ENCODE measurements at places on chromosomes 16 and 17. TPM values are rescaled to one million over a fixed set of nuclear protein-coding genes. Genes with fewer than 3 reads are reported as not detected.

GRCh38 chr16:1333854-1334700 lies 632 bp downstream of the BAIAP3 start:
- no peak for DNase-seq

The ZPBP2 gene
- total RNA-seq: not detected

DNA sequence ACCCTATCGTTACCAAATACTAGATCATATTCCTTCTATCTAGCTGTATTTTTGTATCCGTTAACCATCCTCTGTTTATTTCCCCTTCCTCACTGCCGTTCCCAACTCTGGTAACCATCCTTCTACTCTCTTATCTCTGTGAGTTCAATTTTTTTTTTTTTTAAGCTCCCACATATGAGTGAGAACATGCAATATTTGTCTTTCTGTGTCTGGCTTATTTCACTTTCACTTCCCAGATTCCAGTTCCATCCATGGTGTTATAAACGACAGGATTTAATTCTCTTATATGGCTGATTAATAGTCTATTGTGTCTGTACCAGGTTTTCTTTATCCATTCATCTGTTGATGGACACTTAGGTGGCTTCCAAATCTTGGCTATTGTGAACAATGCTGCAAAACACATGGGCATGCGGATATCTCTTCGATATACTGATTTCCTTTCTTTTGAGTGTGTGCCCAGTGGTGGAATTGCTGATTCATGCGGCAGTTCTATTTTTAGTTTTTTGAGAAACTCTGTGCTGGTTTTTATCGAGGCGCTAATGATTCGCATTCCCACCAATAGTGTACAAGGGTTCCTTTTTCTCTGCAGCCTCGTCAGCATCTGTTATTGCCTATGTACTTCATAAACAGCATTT lies 599.6 kb downstream of the TMEM114 start:
- no peak for DNase-seq

DNA sequence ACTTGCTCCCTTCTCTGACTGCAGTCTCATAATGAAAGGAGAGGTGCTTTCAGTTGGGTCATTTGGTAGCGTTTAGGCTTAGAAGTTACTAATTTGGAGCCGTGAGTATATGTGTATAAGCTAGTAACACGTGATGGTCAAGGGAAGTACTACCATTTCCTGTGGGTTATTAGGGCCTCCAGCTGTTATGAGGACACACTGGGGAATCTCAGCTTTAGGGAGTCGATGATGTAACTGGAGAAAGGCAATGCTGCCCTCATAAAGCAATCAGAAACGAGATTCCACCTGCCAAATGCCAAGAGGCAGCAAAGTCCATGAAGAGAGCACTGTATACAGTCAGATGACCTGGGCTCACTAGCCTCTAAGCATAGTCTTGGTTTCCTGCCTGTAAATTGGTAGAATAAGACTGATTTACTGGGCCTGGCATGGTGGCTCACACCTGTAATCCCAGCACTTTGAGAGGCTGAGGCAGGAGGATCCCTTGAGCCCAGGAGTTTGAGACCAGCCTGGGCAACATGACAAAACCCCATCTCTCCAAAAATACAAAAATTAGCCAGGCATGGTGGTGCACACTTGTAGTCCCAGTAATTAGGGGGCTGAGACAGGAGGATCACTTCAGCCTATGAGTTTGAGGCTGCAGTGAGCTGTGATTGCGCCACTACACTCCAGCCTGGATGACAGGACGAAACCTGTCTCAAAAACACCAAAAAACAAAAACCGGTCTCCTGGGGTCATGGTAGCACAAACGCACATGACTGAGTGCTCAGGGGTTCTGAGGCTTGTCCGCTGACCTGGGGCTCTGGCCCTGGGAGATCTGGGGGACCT lies 53.0 kb downstream of the SF3B3 start:
- peak; percentile 85 for DNase-seq

DNA sequence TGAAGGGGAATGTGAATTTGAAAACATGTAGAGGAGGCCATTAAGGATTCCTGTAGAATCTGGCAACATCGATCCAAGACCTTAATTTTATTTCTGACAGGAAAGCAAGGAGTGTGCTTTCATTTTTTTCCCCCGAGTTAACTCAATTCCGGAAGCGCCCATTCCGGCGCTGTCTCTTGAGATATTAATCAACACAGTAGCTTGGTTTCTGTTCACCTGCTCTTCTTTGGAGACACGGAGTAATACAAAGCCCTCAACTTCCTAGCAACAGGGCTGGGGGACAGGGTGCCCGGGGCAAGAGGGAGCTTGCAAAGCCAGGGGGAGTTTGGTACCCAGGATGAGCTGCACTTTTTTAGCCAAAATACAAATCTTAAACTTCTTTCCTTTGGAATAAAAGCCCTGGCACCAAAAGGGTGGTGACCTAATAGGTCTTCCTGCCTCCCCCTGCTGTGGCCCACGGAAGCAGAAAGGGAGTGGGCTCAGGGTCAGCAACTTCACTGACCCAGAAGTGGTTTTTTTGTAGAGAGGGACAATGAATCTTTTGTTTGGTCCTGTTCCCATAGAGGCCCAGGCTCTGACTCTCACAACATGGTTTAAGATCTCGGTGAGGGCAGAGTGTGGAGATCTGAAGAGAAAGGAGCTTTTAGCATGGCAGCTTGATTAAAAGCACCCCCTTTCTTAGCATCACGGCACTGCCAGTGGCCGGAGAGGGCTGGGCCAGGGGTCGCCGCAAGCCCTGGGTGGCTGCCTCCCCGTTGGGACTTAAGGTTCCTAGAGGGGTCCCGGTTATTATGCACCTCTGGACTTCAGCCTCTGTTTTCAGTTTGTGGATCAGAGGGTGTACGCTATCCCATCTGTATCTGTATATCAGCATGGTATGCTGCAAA lies 207.3 kb downstream of the CCDC182 start:
- peak; percentile 13 for DNase-seq

The RNF222 gene
- total RNA-seq: not detected

The NDRG4 gene
- total RNA-seq: 31.0 TPM

GRCh38 chr16:19177111-19177739 lies 9.2 kb downstream of the SYT17 start:
- no peak for DNase-seq

DNA sequence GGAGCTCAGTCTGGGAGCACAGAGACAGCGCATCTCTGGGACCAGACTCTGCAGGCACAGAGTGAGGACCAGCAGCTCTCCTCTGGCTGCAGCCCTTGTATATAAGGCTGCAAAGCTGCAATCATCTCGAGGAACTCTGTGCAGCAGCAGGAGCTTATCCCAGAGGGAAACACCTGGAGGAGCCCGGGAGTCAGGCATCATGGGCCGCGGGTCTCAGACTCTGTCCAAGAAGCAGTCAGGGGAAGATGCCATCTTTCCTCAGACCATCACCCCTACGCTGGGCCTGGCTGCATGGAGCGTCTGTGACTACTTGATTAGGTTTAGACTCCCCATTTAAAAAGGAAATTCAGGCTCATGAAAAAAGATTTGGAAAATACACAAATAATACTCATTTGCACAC lies 122.0 kb downstream of the IRF8 start:
- no peak for DNase-seq

DNA sequence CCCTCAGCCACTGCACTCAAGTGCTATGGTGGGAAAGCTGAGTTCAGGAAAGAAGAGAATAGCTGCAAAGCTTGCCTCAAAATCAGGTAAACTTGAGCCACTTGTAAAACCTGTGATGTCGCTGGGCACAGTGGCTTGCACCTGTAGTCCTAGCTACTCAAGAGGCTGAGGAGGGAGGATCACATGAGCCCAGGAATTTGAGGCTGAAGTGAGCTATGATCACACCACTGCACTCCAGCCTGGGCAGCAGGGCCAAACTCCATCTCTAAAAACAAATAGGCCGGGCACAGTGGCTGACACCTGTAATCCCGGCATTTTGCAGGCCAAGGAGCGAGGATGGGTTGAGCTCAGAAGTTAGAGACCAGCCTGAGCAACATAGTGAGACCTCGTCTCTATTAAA lies 26.4 kb upstream of the SMURF2 start:
- no peak for DNase-seq

The CES1 gene
- not detected for total RNA-seq

DNA sequence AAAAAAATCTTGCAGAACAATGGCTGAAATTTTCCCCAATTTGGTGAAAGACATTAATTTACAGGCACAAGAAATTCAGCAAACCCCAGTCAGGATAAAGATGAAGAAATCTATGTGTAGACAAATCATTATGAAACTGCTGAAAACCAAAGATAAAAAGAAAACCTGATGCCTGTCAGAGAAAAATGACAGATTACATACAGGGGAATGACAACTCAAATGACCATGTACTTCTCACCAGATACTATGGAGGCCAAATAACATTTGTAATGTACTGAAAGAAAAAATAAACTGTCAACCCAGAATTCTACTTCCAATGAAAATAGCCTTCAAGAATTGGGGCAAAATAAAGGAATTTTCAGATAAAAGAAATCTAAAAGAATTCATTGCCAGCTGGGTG lies 7.2 kb upstream of the XAF1 start:
- DNase-seq: no peak

The OR2C1 gene
- not detected for total RNA-seq

DNA sequence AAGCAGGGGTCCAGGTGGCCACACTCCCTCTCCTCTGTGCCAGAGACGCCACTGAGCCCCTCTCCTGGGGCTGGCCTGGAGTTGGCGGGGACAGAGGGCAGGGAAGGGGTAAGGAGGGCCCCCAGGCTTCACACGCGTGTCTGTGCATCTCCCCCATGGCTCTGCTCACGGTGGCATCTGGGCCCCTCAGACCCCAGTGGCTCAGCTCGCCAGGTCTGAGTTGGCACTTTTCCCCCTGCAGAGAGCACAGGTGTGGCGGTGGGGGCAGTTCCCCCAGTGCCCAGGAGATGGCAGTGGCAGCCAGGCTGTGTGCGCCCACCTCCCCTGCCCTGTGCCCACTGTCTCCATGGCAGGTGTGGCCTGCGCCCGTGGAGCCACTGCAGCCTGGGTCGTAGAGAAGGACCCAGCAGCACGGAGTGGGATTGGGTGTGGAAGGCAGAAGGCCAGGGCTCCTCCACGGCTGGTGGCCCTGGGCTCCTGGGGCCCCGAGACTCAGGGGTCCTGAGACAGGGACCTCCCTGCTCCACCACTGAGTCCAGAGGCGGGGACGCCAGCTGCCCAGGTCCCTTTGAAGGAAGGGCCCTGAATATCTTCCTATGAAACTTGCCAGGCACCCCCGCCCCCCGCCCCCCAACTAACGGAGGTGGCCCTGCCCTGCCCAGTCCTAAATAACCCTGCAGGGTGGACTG lies 4.3 kb upstream of the APRT start:
- DNase-seq: peak; percentile 23

The STAT5B gene
- total RNA-seq: 53.1 TPM

DNA sequence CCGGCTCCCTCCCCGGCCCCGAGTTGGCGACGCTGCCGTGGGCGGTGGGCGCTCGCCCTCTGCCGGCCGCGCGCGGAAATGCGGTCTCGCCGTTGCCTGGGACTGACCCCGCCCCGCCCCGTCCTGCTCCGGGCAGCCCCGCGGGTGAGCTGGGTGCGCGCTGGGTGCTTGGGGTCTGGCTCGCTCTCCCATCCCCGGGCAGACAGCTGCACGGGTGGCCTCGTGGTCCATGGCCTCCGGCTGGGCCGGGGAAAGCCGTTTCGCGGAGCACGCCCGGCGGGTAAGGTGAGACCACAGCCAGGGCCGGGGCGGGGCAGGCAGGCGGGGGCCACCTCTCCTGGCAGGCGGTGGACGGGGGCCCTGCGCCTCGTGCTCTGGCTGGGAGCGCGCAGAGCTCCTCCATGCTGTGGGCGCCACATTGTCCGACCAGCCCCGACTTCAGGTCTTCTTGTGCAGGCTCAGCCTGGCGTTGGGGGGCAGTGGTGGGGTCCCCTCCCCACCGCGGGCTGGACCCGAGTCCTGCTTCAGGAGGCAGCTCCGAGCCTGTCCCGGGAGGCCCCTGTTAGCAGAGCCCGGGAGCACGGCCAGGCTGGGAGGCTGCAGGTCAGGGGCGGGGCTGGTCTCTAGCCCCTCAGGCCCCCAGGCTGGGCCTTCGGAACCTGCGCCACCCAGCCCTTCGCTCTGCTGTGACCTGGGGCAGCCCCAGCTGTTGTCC lies 7.0 kb upstream of the C1QTNF8 start:
- peak; percentile 19 for DNase-seq

DNA sequence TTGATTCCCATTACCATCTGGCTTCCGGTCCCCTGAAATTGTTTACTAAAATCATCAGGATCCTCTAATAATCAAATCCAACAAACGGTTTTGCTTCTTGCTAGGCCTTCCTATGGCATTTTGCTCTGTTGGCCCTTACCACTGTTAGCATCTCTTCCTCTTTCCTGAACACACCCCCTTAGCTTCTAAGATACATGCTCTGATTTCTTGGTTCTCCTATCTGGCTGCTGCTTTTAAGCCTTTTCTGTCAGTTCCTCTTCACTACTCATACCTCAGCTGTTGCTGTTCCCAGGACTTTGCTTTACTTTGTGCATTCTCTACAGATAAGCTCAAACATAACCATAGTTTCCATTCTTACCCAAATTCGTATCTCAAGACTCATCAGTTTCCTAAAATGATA lies 11.4 kb downstream of the CAPNS2 start:
- DNase-seq: no peak

The ST6GALNAC2 gene
- total RNA-seq: 1.7 TPM
